Activated naive CD8-positive, alpha-beta T cell treated with anti-CD3 and anti-CD28 coated beads, Interleukin-2, amount 10 ng/mL, durations not matched to agents 7 days and 5 days (primary cell): ENCODE measurements at places on chromosomes 1 and 21. TPM values are rescaled to one million over a fixed set of nuclear protein-coding genes. Genes with fewer than 3 reads are reported as not detected.

The ATG4C gene
- 12.9 TPM for total RNA-seq

The ANGPTL3 gene
- not detected for total RNA-seq

The SLC44A5 gene
- total RNA-seq = 0.79 TPM

The F3 gene
- total RNA-seq = not detected

The RNF115 gene
- 15.0 TPM for total RNA-seq

The JAM2 gene
- total RNA-seq = 1.2 TPM

The OR2L13 gene
- total RNA-seq = not detected

The LYPLAL1 gene
- 18.0 TPM for total RNA-seq

The SPRR5 gene
- not detected for total RNA-seq

The OR2W3 gene
- not detected for total RNA-seq

The AMY2B gene
- 23.3 TPM for total RNA-seq
